ENCODE measurements at places on chromosomes 11 and 22. TPM values are rescaled to one million over a fixed set of nuclear protein-coding genes. Genes with fewer than 3 reads are reported as not detected.

The DEFB131B gene
- not detected for total RNA-seq

GRCh38 chr11:102974552-102975280, 19.2 kb upstream of the MMP13 start:
- peak; percentile 59 for DNase-seq

The TSSC4 gene
- total RNA-seq, result 58.6 TPM

DNA sequence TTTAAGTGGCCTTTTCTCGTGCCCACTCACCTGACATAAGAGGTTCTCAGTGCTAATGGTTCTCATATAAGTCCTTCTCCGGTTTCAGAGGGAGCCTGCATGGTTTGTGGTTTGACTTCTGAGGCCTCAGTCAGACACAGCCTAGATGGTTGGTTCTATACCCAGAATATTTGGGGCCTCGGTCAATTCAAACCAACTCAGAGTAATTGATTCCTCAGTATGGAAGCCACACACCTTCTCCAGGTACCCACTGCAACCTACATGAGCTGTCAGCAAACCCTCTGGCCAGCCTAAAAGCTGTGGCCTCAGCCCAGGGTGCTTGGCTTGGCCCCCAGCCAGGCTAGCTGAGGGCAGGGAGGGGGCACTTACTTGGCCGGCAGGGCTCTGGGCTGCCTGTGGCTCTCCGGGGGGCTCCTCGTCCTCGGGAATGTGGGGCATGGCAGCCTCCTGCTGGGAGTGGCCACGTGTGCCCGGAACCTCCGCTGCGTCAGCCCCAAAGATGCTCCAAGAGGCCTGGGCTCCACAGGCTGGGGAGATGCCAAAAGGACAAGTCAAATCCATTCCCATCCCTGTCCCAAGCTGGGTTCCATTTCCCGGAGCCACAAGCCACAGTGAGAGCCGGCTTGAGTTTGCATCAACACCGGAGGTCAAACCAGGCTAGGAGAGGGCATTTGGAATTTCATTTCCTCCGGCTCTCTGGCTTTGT, 41.7 kb downstream of the IRAG1 start:
- DNase-seq, result no peak

GRCh38 chr22:24331468-24332440, 61.1 kb downstream of the SPECC1L start:
- DNase-seq, result peak; percentile 12
